ENCODE measurements at places on chromosomes 6 and 20.

- no peak for DNase-seq
Observed at GRCh38 chr6:24859608-24860200, 61.0 kb upstream of the ARMH2 start.

GRCh38 chr6:131867744-131868143, 59.9 kb downstream of the ENPP1 start:
- DNase-seq, result peak; percentile 16

GRCh38 chr20:24702501-24703283, 233.3 kb downstream of the SYNDIG1 start:
- DNase-seq, result no peak

DNA sequence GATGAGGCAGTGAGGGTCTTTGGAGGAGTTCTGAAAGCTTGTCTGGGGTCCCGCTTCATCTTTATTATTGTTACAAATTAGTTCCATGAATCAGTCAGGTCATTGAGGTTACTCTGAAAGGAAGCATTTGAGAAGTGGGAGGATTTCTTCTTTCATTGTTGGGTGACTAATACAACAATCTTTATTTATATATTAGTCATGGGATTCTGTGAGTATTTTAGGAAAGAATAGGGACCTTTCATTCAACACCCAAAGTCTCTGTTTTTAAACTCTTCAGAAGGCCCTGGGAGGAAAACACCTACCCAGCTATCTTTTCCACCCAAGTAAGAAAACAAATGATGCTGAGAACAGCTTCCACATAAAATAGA, 98.3 kb downstream of the SOD2 start:
- DNase-seq, result peak; percentile 76
